ENCODE measurements at places on chromosomes 7 and 10. TPM values are rescaled to one million over a fixed set of nuclear protein-coding genes. Genes with fewer than 3 reads are reported as not detected.
A peak's percentile ranks its signal among the peaks of the same experiment; 100 is the strongest.

- no peak for DNase-seq
Observed at GRCh38 chr10:77007834-77008233, 629.8 kb downstream of the KCNMA1 start.

DNA sequence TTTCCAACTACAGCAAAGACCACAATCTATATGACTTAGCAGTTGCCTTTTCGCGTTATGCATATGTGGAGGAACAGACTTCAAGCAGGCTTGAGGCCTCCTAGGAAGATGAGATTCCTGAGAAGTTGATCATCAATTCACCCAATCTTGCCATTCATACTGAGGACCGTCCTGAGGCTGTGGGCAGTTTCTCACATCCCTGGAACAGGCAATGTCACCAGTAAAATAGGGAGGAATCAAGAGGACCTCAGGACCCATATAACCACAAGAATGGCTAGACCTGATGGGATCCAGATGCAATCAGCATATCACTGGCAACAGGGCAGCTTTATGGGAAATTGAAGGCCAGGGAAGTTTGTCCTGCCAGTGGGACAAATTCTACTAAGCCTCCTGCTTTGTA is 17.3 kb downstream of the KDM7A start:
- no peak for DNase-seq

DNA sequence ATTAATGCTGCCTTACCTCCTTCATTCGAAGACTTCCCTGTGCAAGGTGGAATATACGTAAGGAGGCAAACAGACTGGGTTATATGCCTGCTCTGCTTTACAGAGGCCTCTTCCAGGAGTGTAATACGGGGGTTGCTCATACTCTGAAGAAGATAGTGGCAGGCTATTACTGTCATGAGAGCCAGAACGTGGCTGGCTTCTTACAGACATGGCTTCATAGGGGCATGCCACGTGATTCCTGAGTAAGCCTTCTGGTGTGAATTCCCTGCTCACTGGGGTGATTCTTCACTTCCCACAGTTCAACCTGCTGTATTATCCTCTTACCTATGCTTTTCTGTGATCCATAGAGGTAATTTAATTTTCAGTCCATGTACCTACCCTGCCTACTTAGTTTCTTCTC is 141.8 kb downstream of the ST7 start:
- DNase-seq, result no peak

- DNase-seq, result peak; percentile 73
Observed at GRCh38 chr10:73076360-73077183, 20.1 kb downstream of the P4HA1 start.

Gene ACTR3C
- 4.9 TPM for total RNA-seq

Gene C10orf105
- 0.47 TPM for total RNA-seq
